ENCODE measurements at places on chromosomes 6 and 20. TPM values are rescaled to one million over a fixed set of nuclear protein-coding genes. Genes with fewer than 3 reads are reported as not detected.
A peak's percentile ranks its signal among the peaks of the same experiment; 100 is the strongest.

- DNase-seq = no peak
Observed at GRCh38 chr6:63940056-63940455, 304.5 kb downstream of the PHF3 start.

- no peak for DNase-seq
Observed at GRCh38 chr6:111776236-111777221, 96.7 kb downstream of the FYN start.

- DNase-seq = no peak
Observed at GRCh38 chr20:52536841-52537400, 345.3 kb upstream of the ZFP64 start.

- peak; percentile 54 for DNase-seq
Observed at GRCh38 chr6:137641474-137642077, 147.4 kb upstream of the OLIG3 start.

DNA sequence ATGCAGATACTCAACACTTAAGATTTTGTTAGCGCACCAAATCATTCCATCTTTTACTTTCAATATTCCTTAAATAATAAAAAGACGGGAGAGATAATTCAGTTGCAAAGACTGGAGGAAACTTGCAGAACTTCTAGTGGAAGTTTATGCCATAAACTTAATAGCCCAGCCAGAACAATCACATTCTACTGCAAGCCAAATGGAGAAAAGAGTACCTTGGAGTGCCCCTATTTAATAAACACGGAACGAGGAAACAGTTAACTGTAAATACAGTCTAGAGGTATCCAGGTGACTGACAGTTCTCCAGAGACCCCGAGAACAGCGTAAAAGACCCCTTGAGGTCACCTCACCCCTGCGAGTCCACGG lies 635 bp downstream of the SLC35B3 start:
- no peak for DNase-seq

GRCh38 chr6:136526937-136527336 lies 23.3 kb downstream of the MAP7 start:
- DNase-seq = no peak

DNA sequence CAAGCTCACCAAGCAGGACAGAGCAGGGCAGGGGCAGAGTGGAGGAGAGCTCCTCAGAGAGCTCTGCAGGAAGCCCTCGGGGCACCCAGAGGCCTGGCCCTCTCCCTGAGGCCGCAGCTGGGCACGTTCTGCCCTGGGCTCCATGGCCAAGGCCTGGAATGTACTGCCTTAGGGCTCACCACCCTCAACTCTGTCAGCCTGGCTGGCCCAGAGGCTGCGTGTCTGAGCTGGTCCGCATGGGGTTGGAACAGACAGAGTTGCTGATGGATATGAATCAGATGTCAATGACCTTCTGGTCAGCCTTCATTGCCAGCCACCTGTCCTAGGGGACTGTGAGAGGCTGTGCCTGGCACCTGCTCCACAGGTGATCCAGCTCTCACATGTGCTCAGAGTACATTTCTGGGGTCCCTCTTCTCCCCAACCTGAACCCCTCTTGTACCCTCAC lies 33.2 kb upstream of the PCMTD2 start:
- no peak for DNase-seq

- no peak for DNase-seq
Observed at GRCh38 chr6:111805511-111806164, 67.6 kb downstream of the FYN start.

DNA sequence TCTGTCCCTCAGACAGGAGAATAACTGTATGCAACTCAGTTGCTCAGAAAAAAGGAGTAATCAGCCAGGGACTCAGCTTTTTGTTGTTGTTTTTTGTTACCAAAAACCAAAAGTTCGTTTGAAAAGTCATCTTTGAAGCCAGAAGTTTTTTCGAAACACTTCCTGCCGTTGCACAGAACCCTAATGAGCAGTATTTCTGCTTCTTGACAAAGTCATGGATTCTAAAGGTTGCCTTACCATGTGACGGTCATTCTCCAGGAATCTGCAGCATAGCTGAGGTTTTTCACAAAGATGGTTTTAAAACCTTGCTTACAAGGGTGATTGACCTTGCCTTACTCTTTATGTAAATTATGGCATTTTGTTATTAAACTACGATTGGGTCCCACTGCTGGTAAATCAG lies 1.9 kb downstream of the RAB32 start:
- no peak for DNase-seq

- no peak for DNase-seq
Observed at GRCh38 chr6:115982453-115982852, 78.2 kb downstream of the FRK start.

- DNase-seq = no peak
Observed at GRCh38 chr6:57173886-57174510, 1.9 kb downstream of the BAG2 start.

- peak; percentile 32 for DNase-seq
Observed at GRCh38 chr6:127022302-127022701, 96.2 kb upstream of the RSPO3 start.

GRCh38 chr20:38499366-38499765 lies 26.7 kb downstream of the RALGAPB start:
- no peak for DNase-seq

DNA sequence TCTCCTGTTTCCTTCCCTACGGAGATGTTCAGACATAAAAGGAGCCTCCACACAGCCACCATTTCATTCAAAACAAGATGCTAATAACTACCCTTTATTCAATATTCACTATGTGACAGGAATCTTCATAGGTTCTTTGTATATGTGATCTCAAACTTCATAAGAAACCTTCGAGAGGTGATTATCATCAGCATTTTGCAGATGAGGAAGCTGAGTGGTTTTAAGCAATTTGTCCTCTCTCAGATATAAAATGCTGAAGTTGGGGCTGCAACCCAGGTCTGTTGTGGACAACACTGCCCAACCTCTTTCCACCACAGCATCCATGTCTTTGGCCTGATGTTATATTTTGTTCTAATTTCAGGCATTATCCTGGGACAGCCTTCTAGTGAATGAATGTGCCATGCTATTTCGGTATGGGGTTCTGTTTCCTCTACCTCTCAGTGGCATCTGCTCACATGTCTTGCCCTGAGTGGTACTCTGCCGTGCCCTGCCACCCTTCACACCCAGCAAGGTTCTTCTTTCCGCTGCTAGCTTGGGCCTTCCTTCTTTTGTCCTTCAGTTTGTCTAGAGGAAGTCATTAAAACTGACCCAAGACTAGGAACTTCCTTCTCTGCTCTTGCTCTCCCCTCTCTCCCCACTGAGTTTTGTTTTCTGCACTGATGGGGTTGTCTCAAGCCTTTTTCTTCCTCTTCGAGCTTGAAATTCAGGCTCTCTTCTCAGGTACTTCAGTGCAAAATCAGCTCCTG lies 300.9 kb upstream of the PRDM1 start:
- no peak for DNase-seq

- no peak for DNase-seq
Observed at GRCh38 chr20:25310921-25311728, 63.2 kb downstream of the PYGB start.

DNA sequence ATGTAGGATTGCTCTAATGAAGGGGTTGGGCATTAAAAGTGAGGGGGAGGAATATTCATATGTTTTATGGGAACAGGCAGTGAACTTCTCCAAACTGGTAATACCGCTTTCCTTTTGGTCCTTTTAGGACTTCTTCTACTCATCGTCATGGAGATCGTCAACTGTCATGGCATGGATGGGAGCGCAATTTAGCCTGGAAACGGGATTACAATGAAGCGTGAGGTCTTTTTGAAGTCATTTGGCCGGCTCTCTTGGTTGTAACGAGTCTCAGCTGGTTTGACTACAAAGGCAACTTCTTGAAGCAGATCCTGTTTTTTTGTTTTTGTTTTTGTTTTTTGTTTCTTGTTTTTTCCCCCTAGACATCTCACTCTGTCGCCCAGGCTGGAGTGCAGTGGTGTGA lies 1.4 kb upstream of the HLA-E start:
- DNase-seq = no peak

GRCh38 chr6:20732896-20733295 lies 198.6 kb downstream of the CDKAL1 start:
- no peak for DNase-seq

GRCh38 chr6:170160031-170160627 lies 130.7 kb downstream of the DLL1 start:
- no peak for DNase-seq

The AVP gene
- not detected for total RNA-seq

The ULBP1 gene
- 0.82 TPM for total RNA-seq

The GABBR1 gene
- total RNA-seq = 133 TPM

The EYS gene
- 7.5 TPM for total RNA-seq

The CDH26 gene
- total RNA-seq = 1.2 TPM

The MLN gene
- total RNA-seq = not detected

The VSTM2L gene
- 52.6 TPM for total RNA-seq

The WDR27 gene
- 65.5 TPM for total RNA-seq

The ERVFRD-1 gene
- total RNA-seq = not detected

The ACTL10 gene
- 0.64 TPM for total RNA-seq

The CDSN gene
- total RNA-seq = not detected

Measured in cerebellum (tissue), 4 donors.